ENCODE measurements at places on chromosomes 13 and 19.

DNA sequence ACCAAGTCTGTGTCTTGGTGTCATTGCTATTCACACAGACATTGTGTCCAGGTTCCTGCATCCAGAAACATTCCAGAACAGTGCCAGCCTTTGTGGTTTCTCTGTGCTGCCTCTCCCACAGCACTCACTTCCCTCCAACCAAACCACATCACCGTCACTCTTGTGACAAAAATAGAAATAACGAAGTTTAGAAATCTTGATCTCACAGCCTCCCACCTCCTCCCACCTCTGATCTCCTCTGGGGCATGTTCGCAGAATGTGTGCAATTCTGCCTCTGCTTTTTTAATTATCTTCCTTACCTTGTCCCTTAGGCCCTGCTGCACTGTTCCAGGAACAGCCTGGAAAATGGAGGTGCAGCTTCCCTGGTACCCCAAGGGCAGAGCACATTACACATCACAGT, 8.7 kb upstream of the SERPINE3 start:
- DNase-seq = no peak

- no peak for DNase-seq
Measured at GRCh38 chr13:55893540-55893939, 1247.2 kb upstream of the PRR20A start.

DNA sequence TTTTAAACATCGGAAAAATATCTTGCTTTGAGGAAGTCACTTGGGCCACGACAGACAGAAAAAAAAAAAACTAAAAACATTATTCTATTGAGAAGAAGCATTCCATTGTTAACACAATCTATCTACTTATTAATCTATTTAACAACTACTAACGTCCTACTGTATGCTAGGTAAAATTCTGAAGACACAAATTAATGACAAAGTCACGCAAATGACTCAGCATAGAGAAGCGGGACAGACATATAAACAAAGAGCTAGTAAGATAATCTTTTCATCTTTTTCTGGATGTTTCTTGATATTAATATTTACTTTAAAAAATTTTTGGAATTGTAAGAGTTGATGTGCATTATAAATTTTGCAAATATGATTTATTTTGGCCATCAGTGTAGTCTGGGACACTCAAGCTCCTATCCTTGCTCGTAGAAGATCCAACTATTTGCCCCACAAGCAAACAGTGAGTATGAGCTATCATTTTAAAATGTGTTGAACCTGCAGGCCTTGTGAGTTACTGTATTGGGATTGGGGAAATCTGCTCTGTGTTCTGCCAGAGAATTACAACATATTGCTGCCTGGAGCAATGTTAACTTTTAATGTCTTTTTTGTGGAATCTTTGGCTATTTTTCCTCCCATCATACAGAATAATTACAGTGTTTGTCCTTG, 109.1 kb downstream of the PCDH9 start:
- DNase-seq = peak; percentile 61

DNA sequence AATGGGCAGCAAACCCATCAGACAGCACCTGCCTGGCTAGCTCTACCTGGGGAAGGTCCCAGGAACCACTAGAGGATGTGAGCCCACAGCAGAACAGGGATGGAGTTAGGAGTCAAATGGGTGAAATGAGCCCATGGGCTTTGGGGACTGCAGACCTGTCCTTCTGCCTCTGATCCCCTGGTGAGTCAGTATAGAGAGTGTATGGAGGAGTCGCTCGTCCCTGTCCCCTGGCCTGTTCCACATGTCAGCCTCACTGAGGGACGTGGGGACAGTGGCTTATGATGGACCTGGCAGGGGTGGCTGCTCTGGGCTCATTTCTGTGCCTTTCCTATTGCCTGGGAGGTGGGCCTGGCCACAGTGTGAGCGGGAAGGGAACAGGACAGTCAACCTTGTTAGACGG, 4.0 kb downstream of the CEACAM1 start:
- DNase-seq = no peak

- peak; percentile 43 for DNase-seq
Measured at GRCh38 chr13:49635599-49636433, 7.5 kb downstream of the ARL11 start.

GRCh38 chr19:13705928-13706447, 58.3 kb upstream of the MRI1 start:
- DNase-seq = no peak

DNA sequence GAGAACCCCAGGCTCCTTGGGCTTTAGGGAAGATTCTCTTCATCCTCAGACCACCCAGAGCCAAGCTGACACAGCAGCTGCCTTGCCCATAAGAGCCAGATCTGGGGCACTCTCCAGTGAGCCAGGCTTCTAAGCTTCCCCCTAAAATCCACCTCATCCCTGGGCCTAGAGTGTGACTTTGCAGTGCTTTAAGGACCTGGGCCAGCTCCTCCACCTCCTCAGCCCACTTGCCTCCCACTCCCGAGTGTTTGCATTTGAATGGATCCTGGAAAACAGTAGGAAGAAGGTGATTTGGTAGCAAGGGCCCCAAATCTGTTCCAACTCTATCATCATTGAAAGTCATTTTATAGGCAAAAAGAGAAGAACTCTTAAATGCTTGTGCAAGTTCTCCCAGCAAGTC, 108.7 kb upstream of the UBL3 start:
- no peak for DNase-seq

DNA sequence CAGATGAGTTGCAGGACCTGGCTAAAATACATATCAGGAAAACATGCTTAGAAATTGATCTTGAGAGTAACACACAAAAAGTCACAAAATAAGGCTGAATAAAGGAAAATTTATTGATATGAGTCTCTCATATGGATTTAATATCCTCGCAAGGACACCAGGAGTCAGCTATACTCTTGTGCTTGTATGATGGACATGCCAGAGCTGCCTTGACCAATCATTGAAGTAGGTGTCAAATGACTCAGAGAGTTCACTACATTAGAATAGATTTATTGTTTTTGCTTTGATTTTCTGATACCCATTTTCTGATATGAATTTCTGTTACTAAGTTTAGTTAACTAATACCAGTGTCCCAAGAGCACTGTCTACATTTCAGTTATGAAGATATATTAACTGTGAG, 37.4 kb upstream of the CSNK1A1L start:
- no peak for DNase-seq

- no peak for DNase-seq
Measured at GRCh38 chr13:51220706-51221105, 1.5 kb upstream of the FAM124A start.

GRCh38 chr13:74229242-74229641, 95.0 kb upstream of the KLF12 start:
- no peak for DNase-seq

- no peak for DNase-seq
Measured at GRCh38 chr13:97233499-97233898, 11.4 kb downstream of the MBNL2 start.
